ENCODE measurements at places on chromosomes 6 and 20. TPM values are rescaled to one million over a fixed set of nuclear protein-coding genes. Genes with fewer than 3 reads are reported as not detected.

The COL20A1 gene
- 0.71 TPM for total RNA-seq

The TBC1D20 gene
- 35.7 TPM for total RNA-seq

The ZNF311 gene
- total RNA-seq: 0.22 TPM

The SPATA2 gene
- 7.7 TPM for total RNA-seq

The LCA5 gene
- total RNA-seq: 0.74 TPM

The TCFL5 gene
- 2.8 TPM for total RNA-seq

The GSTA1 gene
- total RNA-seq: not detected

All from A549 treated with Hydrocortisone at 1 μM for 4 hours (cell line).